ENCODE measurements at places on chromosomes 5 and 9. TPM values are rescaled to one million over a fixed set of nuclear protein-coding genes. Genes with fewer than 3 reads are reported as not detected.

Gene APBA1
- 8.8 TPM for total RNA-seq

Gene C1QTNF3
- total RNA-seq = 1.2 TPM

Gene CHMP5
- total RNA-seq = 124 TPM

Gene SH3PXD2B
- 21.1 TPM for total RNA-seq

Gene PCDH12
- total RNA-seq = under 0.01 TPM

Gene SMIM33
- not detected for total RNA-seq

DNA sequence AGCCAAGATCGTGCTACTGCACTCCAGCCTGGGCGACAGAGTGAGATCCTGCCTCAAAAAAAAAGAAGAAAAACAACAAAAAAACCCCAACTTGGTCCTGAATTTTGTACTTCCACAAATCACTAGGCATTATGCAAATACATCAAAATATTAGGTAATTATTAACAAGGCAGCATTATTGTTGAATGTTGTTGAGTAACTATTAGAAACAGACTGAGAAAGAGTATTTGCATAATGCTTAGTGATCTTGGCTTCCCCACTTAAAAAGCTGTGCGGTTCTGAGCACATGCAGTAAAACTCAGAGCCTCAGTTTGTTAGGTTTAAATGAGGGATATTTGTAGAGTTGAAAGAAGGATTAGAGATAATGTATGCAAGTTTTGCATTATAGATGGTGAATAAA lies 64.2 kb downstream of the SCAMP1 start:
- no peak for DNase-seq
- no peak overlapping the region for H3K27ac ChIP-seq
- H3K36me3 ChIP-seq = peaks cover 2% of the 10 kb centered on the region
- H3K27me3 ChIP-seq = no peaks in the 10 kb centered on the region
- no peak overlapping the region for H3K4me3 ChIP-seq
- no peaks in the 10 kb centered on the region for H3K4me1 ChIP-seq

DNA sequence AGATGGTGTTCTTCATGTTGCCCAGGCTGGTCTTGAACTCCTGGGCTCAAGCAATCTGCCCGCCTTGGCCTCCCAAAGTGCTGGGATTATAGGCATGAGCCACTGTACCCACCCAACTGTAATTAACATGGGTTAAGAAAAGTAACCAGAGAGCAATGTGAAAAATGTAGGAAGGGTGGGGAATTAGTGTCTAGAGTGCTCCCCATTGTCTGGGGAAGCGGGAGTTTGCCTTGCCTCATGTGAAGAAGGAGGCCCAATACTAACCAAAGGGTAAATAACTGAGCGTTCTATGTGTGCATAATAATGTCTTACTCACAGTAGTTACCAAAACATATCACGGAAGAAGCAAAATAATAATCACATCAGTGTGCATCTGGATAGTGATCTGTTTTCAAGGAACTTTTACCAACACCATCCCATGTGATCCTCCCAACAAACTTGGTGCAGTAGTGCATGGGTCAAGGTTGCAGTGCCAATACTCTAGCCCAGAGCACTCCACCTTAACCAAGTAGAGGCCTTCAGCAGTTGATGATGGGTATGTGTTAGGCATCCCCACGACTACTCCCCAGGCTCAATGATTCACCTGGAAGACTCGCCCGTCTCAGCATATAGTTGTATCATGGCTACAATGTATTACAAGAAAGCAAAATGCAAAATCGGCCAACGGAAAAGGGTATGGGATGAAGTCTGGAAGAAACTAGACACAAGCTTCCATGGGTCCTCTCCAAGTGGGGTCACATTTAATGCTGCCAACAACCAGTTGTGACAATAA lies 26.2 kb downstream of the GNAQ start:
- H3K27ac ChIP-seq = no peak overlapping the region
- peaks cover 11% of the 10 kb centered on the region for H3K4me1 ChIP-seq
- no peaks in the 10 kb centered on the region for H3K36me3 ChIP-seq
- peak; percentile 77 for DNase-seq
- H3K27me3 ChIP-seq = no peaks in the 10 kb centered on the region

- H3K4me1 ChIP-seq = no peaks in the 10 kb centered on the region
- H3K4me3 ChIP-seq = no peak overlapping the region
- H3K27me3 ChIP-seq = no peaks in the 10 kb centered on the region
Measured at GRCh38 chr9:79974806-79975422, 403.1 kb downstream of the TLE4 start.

GRCh38 chr5:74950836-74951515 lies 84.8 kb upstream of the FAM169A start:
- no peak overlapping the region for H3K27ac ChIP-seq
- no peak for DNase-seq
- H3K4me1 ChIP-seq = peaks cover 40% of the 10 kb centered on the region
- no peaks in the 10 kb centered on the region for H3K27me3 ChIP-seq

GRCh38 chr5:82050955-82051354 lies 79.1 kb downstream of the ATG10 start:
- no peak for DNase-seq
- no peaks in the 10 kb centered on the region for H3K4me1 ChIP-seq
- no peaks in the 10 kb centered on the region for H3K27me3 ChIP-seq
- no peak overlapping the region for H3K27ac ChIP-seq
- H3K4me3 ChIP-seq = no peak overlapping the region
- no peaks in the 10 kb centered on the region for H3K36me3 ChIP-seq

DNA sequence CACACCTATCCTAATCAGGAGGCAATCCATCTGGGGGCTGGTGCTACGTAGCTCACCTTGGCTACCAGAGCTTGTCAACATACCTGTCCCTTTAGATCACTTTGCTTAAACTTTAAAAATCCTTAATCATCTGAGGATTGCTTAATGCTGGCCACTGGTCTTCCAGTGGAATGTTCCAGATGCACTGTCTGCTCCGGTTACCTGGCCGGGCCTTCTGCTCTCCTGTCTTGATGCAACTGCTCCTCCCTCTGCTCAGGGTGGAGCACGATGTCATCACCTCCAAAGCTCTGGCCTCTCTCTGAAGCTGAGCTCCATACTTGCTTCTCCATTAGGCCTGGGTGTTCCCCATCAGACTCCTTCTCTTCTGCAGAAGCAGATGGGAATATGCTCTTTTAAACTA lies 106.5 kb upstream of the OTULINL start:
- H3K27ac ChIP-seq = no peak overlapping the region
- H3K4me1 ChIP-seq = no peaks in the 10 kb centered on the region
- no peak for DNase-seq
- H3K27me3 ChIP-seq = no peaks in the 10 kb centered on the region

DNA sequence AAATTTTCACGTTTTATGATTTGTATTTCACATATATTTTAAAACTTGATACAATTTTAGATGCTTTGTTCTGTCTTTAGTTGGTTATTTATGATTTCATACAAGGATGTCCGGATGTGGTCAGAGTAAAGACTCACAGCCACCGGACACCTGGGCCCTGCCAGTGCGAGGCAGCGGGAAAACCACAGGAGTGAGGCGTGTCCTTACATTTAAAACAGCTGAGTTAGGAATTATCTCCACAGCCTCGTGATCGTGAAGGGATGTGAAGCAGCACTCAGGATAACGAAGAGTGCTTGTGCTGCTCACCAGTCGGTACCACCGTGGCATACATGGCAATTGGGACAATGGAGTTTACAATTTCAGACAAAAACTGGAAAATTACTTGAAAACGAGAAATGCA lies 14.0 kb downstream of the SNX18 start:
- peaks cover 14% of the 10 kb centered on the region for H3K4me1 ChIP-seq
- H3K27ac ChIP-seq = no peak overlapping the region
- H3K4me3 ChIP-seq = no peak overlapping the region
- H3K36me3 ChIP-seq = peaks cover 3% of the 10 kb centered on the region

DNA sequence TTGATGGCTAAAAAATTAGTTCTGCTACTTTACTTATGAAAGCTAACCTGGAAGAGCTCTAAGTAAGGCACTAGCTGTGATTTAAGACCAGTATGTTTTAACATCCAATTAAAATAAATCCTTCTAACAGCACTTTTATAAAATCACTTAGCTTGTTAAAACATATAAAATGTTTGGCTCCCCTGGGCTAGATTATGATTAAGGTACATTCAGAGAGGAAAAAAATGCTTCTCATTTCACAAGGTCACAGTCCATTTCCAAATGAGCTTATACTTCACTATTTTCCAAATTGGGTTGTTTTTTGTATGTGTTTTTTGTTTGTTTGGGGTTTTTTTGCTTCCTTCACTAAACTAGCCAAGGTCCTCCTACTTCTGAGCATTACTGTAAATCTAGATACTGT lies 875.0 kb upstream of the DMAC1 start:
- H3K27ac ChIP-seq = no peak overlapping the region
- H3K4me1 ChIP-seq = no peaks in the 10 kb centered on the region
- no peak for DNase-seq
- no peaks in the 10 kb centered on the region for H3K27me3 ChIP-seq

DNA sequence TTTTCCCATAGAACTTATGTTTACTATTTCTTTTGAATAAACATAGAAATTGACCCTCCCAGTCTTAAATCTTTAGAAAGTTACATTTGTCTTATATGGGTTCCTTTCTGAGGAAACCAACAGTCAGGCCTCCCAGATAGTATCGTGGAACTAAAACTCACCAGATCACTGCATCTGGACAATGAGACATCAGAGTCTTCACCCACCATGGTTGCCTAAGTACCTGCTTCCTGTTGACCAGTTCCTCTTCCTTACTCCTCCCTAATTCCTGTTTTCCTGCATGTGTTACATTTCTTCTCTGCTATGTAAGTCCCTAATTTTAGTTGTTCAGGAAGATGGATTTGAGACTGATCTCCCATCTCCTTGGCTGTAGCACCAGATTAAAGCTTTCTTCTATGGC lies 462.2 kb downstream of the DIRAS2 start:
- H3K4me3 ChIP-seq = no peak overlapping the region
- no peaks in the 10 kb centered on the region for H3K36me3 ChIP-seq
- no peak for DNase-seq
- H3K4me1 ChIP-seq = no peaks in the 10 kb centered on the region
- H3K27me3 ChIP-seq = no peaks in the 10 kb centered on the region
